Astrocyte (in vitro differentiated cells and primary cell): ENCODE measurements at places on chromosomes 16 and 17. TPM values are rescaled to one million over a fixed set of nuclear protein-coding genes. Genes with fewer than 3 reads are reported as not detected.

The IGFALS gene
- total RNA-seq, result not detected in 2 replicates

- no peak for DNase-seq
Observed at GRCh38 chr16:13708347-13709120, 211.4 kb upstream of the ERCC4 start.

The CHST5 gene
- total RNA-seq, result 0.09 TPM in 1 of 2 replicates, not detected in the other

DNA sequence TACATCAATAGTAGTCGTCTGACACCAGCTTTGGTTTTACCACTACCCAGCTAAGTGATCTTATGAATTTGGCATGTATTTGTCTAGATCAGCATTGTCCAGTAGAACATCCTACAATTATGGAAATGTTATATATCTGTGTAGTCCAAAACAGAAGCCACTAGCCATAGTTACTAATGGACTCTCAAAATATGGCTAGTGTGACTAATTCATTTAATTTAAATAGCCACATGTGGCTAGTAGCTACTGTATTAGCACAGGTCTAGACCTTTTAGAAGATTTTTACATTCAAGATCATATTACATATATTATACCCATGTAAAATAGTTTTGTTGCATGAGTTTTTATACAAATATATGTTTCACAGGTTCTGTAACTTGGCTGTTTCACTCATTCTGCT lies 27.0 kb upstream of the NFAT5 start:
- no peak for DNase-seq

The NUBP2 gene
- 41.4 and 45.2 TPM in 2 replicates for total RNA-seq

The KRTAP4-3 gene
- not detected in 2 replicates for total RNA-seq
